ENCODE measurements at places on chromosomes 1 and 21.
A peak's percentile ranks its signal among the peaks of the same experiment; 100 is the strongest.

DNA sequence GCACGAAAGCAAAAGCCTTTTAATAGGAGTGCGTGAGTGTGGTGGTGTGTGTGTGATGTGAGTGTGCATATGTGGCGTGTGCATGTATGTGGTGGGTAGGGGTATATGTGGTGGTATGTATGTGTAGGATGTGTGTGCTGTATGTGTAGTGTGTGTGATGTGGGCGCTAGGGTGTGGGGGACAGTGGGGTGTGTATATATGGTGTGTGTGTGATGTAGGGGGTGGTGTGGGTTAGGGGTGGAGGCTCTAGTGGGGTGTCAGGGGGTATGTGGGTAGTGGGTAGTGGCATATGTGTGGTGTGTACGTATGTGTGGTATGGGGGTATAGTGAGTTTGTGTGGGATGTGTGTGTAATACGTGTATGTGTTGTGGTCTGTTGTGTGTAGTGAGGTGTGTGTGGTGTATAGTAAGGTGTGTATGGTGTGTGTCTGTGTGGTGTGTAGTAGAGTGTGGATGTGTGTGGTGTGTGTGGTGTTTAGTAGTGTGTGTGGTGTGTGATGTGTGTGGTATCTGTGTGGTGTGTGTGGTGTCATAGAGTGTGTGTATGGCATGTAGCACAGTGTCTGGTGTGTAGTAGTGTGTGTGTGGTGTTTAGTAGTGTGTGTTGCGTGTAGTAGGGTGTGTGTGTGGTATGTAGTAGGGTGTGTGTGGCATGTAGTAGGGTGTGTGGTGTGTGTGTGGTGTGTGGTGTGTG, 86.0 kb downstream of the SYT2 start:
- H3K4me1 ChIP-seq, result peaks cover 5% of the 10 kb centered on the region
- no peak overlapping the region for H3K4me3 ChIP-seq
- no peaks in the 10 kb centered on the region for H3K36me3 ChIP-seq
- peaks cover 14% of the 10 kb centered on the region for H3K27me3 ChIP-seq

DNA sequence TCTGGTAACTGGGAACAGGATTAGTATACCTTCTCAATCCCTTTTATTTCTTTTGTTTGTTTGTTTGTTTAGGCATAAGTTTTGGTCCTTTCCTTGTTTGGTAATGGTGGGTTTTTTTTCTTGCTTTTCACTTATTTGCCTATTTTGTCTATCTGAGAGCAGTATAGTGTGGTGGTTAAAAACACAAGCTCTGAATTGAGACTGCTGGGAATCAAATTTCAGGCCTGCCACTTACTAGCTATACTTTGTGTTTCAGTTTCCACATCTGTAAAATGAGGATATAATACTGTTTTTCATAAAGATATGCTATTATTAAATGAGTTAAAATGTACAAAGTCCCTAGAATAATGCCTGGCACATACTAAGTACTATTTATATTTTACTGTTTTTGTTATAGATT, 81.6 kb upstream of the IVNS1ABP start:
- H3K4me3 ChIP-seq, result no peak overlapping the region
- no peak for DNase-seq

DNA sequence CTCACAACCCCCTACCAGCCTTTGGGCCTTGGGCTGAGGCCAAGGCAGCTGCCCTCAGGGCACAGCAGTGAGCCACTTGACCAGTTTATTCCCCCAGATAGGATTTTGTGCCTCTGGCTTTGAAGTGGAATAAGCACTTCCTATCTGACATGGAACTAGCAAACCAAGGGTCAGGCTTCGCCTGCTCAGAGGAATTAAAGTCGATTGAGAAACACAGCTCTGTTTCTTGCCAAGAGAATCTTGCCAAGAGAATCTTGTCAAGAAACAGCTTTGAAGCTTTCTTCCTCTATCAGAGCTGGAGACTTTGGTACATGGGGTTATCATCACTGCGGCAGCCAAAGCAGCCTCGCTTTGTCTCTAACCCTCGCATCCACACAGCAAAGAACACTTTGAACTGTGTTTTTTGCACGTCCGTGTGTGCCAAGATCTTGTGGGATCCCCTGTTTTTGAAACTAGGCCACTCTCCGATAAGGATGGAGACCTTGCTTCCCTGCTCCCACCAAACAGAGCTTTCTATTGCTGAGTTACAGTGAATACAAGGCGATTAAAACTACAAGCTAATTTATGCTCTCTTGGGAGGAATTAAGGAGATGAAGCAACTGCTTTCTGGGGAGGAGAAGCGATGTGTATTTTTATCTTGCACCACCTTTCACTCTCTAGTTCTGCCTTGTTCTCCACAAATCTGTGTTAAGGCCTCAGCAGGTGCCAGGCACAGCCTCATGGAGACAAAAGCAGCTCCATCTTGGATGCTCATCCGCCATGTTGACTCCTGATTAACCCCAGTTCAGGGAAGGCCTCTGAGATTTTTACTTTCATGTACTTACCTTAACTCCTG, 67.3 kb downstream of the RHOU start:
- peaks cover 2% of the 10 kb centered on the region for H3K36me3 ChIP-seq
- H3K4me1 ChIP-seq, result peaks cover 7% of the 10 kb centered on the region
- peaks cover 22% of the 10 kb centered on the region for H3K27me3 ChIP-seq
- no peak for DNase-seq

DNA sequence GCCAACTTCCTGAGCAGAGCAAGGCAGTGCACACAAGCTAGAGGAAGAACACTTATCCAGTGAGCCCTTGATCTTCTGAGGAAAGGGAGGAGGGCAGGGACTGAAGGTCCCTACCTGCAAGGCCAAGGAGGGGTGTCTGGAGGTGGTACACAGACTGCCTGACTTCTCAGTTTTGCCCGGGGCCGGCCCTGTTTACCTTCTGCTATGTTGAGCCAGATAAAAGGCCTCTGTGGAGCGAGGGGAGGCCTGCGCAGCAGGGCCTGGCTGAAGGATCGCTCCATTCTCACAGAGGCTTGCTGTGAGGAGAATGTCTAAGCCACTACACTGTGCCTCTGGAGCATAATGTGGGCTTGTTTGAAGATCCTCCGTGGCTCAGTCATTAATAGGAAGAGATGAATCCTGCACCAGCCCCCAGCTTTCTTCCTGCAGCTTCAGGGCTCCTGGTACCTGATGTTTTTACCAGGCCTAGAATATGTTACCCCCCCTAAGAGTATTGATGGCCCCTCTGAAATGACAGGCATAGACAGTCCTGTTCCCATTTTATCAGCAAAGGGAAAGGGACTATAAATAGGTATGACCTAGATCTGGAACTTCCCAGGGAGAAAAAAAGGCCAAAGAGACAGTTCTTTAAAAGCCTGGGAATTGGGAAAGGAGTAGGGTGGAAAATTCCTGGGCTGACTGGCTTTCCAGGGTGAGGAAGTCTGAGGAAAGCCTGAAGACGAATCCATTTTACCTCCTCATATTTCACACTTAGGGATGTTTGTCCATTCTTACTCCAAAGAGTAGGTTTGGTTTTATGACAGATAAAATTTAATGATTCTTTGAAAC, 4.7 kb downstream of the POGK start:
- peak overlapping the region; percentile 6 for H3K4me3 ChIP-seq
- H3K27me3 ChIP-seq, result no peaks in the 10 kb centered on the region
- peaks cover 44% of the 10 kb centered on the region for H3K36me3 ChIP-seq

DNA sequence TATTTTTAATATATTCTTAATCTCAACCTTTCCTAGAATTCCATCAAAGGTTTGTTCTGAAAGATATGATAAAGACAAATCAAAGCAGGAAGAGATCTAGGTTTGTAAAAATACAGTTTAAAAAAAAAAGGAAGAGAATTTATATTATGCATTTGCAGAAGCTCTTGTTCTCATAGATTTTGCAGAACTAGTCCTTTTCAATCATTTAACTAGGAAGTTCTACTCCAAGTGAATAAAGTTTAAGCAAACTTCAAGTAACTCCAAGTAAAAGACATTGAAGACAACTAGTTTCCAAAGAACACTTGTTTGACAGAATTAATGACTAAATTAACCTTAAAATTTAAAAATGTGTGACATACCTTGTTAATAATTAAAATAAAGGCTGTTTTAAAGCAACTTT, 55.9 kb downstream of the HNRNPR start:
- no peak overlapping the region for H3K4me3 ChIP-seq
- DNase-seq, result no peak
- peaks cover 4% of the 10 kb centered on the region for H3K36me3 ChIP-seq
- H3K27me3 ChIP-seq, result no peaks in the 10 kb centered on the region
